AG04450 (cell line): ENCODE measurements at places on chromosomes 5 and 9.

GRCh38 chr5:138953387-138954256 is 78.5 kb upstream of the LRRTM2 start:
- DNase-seq = no peak

DNA sequence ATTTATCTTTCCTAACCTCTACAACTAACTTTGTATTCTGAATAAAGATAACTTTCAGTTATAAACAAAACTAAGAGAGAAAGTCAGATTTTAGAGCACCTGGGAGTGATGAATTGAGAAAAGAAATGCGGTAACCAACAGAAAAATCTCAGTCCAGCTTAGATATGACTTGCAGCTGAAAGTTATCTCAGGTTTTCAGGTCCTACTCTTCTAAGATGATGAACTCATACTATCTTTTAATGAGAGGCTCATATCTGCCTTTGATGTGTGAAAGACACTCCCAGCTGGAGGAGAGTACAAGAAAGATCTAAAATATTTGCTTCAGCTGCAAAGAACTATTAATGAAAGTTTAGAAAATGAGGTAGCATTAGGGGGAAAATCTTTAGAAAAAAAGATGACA is 190.5 kb downstream of the DENND1A start:
- no peak for DNase-seq

DNA sequence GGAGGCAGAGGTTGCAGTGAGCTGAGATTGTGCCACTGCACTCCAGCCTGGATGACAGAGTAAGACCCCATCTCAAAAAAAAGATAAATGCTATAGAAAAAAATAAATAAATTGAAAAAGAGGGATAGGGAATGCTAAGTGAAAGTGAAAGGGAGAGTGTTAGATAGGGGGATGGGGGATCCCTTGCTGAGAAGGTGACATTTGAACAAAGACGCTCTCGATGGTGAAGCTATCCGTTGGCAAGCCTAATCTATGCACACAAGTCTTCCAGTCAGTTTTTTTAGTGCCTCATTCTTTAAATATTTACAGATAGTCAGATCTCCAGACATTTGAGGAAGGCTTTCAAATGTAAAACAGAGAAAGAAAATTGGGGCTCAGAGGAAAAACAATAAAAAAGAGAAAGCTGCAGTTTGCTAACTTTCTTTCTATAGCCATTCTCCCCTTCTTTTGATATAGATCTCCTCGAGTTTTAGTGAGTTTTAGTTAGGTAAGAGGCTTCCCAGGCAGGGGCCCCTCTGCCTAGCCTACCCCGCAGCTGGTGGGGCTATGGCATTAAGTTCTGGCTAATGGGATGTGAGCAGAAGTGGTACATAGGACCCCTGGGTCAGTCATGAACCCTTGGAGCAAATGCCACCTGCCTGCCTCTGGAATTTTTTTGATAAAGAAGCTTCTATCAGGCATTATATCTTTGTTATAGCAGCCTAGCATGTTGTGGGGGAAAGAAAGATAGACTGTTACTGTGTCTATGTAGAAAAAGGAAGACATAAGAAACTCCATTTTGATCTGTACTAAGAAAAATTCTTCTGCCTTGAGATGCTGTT is 12.0 kb downstream of the GLRX start:
- no peak for DNase-seq

DNA sequence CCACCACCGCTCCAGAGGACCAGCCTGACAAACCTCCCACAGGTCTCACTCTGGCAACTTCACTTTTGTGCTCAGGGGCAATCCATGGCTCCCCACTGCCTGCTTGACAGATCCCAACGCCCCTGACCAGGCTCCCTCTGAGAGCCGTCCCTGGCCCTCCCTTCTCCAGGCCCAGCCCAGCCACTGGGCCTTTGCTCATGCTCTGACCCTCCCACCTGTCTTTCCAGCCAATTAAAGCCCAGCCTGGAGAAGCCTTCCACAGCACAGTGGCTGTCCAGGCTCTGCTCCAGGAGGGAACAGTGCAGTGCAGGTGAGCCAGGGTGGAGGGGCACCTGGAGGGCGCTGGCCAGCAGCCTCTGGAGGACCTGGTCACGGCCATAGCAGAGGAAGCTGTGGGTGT is 3.3 kb downstream of the ENTPD2 start:
- DNase-seq = no peak

GRCh38 chr9:69299826-69300225 is 25.2 kb upstream of the ENTREP1 start:
- no peak for DNase-seq

DNA sequence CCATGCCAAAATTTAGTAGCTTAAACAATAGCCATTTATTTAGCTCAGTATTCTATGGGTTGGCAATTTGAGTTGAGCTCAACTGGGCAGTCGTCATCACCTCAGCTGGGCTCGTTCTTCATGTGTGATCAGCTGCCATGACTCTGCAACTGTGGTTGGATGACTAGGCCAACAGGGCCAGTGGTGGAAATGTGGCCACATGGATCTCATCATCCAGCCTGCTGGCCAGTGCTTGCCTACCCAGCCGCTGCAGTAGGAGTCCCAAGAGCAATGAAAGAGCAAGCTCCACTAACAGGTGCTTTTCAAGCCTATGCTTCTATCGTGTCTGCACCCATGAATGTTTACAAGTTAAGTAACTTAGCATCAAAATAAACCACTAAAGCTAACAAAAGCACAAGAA is 158.0 kb downstream of the ATPSCKMT start:
- no peak for DNase-seq

GRCh38 chr9:114220061-114220541 is 64.8 kb downstream of the COL27A1 start:
- DNase-seq = peak; percentile 66

- DNase-seq = no peak
These were observed 44.3 kb downstream of the ERBIN start for GRCh38 chr5:65970481-65971367.

DNA sequence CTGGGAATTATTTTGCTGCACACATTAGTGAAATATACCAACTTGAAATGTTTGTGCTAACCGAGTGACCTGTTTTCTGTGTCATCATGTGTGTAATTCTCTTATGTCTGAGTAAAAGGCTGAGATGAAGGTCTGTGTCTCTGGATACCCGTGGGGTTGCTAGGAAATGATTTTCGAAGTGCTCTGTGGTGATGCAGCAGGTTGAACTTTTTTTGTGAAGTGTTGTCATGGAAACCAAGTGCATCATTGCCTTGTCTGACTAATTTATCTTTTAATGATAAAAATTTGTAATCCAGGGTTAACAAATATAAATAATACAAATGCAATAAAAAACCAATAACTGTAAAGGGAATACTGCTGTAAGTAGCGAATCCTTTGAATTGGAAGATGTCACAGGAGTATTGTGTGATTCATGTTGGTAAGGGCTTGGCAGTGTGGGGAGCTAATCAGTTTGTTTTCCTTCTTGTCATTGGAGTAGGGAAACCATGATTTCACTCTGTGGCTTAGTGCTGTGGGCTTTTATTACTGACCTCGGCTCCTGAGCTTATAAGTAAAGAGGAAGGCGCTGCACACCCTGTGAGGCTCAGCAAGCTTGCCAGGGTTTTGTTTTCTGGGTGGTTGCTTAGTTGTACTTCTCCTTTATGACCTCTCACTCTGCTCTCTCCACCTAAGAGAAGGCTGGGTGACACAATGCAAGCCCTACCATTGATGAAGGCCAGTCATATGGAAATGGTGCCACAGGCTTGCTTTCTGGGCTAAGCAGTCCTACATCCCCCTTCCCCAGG is 22.3 kb downstream of the PDE8B start:
- DNase-seq = no peak

DNA sequence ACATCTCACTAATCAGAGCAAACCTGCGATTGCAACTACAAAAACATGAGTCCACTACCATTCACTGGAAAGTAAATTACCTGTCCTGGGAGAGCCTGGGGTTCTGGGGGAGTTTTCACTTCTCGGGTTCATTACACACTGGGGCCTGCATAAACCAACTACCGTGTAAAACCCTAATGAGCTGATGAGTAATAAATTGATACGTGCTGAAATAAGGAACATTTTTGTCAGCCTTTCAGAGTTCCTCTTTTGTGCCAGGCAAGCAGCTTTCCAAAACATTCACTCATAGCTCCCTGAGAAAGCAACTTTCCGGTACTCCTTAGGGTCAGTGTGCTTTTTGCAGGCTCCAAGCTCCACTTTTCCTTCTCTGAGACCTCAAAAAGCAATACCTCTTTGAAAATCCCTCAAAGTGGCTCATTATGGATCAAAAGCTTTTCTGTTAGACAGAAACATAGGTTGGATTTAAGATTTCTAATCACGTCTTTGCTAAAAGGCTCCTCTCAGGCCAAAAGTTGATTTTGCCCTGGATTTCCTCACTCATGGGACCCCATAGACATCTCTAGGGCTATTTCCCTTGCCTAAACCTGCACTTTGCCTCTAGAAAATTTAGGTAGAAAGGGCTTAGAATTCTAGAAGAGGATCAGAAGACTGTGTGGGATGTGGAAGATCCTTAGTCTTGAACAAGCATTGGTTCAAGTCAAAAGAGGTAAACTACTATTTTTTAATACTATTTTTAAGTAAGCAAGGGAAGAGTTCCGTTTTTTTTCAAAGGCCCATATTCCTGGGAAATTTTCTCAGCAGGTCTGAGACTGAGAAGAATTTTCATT is 74.8 kb downstream of the ST8SIA4 start:
- no peak for DNase-seq

DNA sequence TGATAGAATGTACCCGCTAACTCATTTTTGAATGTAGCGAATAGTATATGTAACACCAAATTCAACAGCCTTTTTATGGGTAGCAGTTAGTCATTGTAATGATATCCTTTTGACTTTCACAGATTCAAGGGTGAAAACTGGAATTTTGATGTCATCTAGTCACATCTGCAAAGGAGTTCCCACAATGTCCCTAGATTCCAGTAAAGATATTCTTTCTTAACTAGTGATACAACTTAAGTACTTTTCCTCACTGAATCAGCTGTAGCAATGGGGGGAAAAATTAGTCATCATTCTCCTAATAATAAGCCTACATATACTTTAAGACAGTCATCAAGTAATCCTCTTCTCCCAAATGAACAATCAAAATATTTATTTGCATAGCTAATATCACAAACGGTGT is 11.5 kb upstream of the SSBP2 start:
- no peak for DNase-seq
